Stimulated activated CD4-positive, alpha-beta T cell treated with anti-CD3 and anti-CD28 coated beads, Interleukin-1b, Interleukin-23, amount 100 ng/mL, for 24 hours (primary cell): ENCODE measurements at places on chromosomes 5 and 9.

DNA sequence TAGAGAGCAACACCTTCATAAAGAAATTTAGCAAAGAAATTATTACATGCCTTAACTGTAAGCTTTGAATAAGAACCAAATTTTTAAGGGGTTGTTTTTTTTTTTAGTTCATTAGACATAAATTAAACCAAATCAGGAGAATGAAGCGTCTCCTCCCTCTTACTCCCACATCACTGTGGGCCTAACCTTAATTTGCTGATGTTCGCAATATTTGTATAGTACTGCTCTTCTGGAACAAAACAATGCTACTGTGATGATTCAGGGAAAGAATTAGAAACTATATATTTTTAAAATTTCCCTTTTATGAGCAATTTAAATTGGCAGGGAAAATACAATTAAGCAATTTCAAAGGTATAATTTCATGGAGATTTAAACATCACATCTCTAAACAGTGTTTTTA lies 275.0 kb upstream of the C9orf72 start:
- DNase-seq: no peak

DNA sequence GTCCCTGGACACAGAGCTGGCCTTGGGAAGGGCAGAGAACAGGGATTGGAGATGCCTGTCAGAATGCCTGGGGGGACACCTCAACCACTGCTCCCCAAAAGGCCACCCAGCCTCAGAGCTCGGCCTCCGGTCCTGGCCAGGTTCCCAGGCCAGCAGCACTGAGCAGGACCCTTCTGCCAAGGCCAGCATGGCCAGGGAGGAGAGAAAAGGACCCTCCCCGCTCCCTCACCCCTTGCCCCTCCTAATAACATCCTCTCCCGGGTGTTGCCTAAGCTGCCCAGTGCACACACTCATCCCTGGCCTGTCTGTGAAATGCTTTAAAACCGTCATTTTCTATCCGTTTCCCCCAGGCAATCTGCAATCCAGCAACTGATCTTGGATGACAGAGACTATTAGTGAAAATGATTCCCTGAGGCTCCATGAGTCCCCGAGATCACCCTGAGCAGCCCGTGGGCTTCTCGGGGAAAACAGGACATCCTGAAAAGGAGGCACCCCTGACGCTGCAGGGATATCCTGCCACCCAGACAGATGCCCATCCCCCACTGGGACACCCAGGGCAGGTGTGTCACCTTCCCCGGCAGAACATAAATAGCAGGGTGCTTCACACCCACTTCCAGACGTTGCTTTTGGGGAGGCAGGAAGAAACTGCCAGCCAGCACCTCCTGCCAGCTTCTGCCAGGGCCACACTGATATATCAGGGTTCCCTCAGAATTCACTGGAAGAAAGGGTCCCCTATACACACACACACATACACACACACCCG lies 75.3 kb downstream of the ADAMTS2 start:
- no peak for DNase-seq

DNA sequence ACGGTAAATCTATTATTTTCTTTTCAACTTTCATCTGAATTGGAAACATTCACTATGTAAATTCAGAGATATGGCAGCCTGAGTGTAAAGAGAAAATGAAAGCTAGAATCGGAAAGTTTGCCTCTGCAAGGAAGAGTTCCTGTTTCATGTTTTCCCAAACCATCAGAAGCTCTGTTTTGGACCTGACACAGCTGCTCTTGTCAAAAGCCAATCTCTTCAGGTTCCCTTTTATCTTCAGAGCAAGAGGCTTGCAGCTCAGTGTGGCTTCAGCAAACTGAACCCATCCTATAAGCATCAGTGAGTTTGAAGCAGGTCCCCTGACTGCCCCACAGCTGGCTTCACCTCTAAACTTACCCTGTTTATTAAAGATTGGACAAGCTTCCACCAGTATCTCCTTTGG lies 1099.7 kb downstream of the DTWD2 start:
- no peak for DNase-seq

- DNase-seq: no peak
Measured at GRCh38 chr5:33629999-33630398, 189.2 kb downstream of the TARS1 start.

- no peak for DNase-seq
Measured at GRCh38 chr5:71738662-71739361, 19.7 kb downstream of the CARTPT start.

GRCh38 chr9:2087500-2088313 lies 72.6 kb downstream of the SMARCA2 start:
- DNase-seq: no peak

DNA sequence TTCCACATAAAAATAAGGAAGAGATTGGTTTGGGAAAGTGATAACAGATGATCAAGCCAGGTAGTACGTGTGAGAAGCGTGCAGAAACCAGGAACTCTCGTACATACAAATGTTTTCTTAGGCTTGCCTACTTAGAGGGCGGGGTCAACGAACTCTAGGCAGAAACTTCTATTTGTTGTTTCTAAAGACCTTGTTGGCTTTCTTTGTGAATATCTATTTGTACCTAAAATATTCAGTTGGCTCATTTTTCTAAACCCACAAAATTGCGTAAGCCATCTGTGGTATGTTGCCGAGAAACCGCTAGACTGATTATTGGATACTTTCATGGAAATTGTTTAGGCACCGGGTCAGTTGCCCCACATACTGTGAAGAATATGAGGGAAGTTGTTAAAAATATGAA lies 458.5 kb downstream of the MAT2B start:
- DNase-seq: no peak

DNA sequence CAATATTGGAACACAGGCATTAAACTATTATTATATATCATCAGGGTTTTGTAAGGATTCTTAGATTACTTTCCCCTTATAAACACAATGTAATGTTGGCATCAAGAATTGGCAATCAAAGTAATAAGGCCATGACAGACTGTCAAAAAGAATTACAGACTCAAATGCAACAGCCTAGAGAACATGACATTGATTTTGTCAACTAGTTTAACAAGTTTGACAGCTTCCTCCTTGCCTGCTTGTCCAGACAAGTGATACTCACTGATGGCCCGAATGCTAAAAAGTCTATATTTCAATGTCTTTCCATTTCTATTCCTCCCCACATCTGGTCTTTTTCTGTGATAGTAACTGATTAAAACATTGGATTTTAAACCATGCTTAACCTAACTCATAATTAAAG lies 6.4 kb upstream of the ANKRD31 start:
- DNase-seq: no peak

- no peak for DNase-seq
Measured at GRCh38 chr9:89720696-89721175, 115.9 kb downstream of the GADD45G start.

DNA sequence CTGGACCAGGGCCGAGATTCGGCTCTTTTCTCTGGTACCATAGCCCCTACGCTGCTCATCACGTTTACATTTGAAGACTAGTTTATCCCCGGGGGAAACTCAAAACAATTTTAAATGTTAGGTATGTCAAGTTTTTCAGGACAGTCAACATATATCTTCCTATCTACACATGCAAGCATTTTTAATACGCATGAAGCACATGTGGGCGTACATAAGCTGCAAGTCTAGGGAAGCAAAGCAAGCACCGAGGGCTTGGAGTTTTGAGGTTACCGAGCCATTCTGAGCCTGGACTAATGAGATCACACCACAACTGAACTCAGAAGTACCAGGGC lies 154.4 kb downstream of the AUH start:
- DNase-seq: no peak

- no peak for DNase-seq
Measured at GRCh38 chr5:44364097-44364496, 25.1 kb downstream of the FGF10 start.

- DNase-seq: peak; percentile 56
Measured at GRCh38 chr9:89410641-89411350, 87.1 kb downstream of the SEMA4D start.

DNA sequence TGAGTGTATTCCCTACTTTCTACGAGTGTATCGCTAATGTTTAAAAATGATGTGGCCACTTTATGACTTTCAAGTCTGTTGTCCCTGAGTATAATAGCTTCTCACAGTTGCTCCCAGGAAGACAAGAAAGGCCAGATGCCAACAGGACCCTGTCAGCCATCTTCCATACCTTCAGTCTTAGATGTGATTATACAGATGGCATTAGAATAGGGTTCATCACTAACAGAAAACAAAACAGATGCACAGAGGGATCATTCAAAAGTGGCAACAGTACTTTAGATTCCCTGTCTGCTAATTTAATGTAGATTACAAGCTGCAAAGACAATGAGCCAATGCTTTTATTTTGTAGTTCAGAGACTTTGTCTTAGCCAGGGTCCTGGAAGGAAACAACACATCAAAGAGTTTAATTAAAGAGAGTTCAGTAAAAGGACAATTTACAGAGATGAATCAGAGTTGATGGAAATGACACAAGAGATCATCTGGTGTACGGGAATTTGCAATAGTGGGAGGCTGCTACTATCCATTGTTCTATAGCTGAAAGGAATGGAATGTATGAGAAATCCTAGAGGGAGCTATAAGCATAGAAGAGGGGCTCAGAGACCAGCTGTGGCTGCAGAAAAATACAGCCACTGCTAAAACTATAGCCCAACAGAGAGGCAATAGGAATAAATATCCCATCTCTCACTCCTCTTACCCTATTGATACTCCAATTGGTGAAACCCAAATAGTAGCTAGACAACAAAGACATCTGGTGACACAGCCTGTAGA lies 393.7 kb upstream of the SMC2 start:
- DNase-seq: no peak

- DNase-seq: no peak
Measured at GRCh38 chr5:181217803-181218062, 5.3 kb upstream of the TRIM41 start.

DNA sequence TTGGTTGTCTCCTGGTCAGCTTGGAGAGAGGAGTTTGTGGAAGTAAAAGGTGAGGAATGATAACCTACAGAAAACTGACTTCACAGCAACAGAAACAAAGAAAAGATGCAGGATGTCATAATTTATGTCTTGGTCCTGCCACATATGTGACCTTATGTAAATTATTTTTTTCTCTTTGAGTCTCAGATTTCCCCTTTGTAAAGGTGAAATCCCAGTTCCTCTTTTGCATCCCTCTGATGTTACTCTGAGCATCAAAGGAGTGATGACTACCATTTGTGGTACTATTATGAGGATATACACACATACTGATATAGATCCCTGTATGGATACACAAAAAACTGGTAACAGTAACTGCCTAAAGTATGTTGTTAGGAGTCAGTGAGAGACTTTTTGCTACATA lies 1.4 kb upstream of the THG1L start:
- no peak for DNase-seq

GRCh38 chr9:18208166-18209059 lies 265.5 kb upstream of the ADAMTSL1 start:
- DNase-seq: no peak

DNA sequence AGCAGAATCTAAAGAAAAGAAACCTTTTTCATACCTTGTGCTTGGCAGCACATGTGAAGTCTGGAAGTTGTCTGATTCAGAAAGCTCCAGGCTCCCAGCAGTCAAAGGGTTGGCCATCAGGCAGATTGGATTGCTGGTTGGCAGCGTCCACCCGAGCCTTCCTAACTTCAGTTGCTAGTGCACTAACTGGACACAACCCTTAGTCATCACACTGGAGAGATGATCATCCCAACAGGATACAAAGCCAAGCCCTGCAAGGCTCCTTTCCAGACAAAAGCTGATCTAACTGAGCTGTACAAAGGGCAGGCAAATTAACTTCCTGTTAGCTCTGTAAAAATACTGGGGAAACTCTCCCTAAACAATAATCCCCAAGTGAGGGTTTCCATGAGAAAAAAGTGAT lies 185.6 kb downstream of the SNX18 start:
- DNase-seq: no peak

DNA sequence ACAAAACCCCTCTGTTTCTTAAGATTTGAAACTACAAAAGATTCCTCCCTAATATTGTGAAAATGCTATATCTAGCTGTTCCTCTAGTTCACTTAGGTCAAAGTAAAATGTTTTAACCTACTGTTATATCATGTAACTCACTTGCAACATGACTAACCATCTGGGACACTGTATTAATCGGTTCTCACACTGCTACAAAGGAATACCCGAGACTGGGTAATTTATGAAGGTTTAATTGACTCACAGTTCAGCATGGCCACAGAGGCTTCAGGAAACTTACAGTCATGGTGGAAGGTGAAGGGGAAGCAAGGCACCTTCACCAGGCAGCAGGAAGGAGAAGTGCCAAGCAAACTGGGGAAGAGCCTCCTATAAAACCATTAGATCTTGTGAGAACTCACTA lies 34.7 kb downstream of the DIMT1 start:
- no peak for DNase-seq

- no peak for DNase-seq
Measured at GRCh38 chr9:115157245-115157674, 39.3 kb upstream of the TNC start.

DNA sequence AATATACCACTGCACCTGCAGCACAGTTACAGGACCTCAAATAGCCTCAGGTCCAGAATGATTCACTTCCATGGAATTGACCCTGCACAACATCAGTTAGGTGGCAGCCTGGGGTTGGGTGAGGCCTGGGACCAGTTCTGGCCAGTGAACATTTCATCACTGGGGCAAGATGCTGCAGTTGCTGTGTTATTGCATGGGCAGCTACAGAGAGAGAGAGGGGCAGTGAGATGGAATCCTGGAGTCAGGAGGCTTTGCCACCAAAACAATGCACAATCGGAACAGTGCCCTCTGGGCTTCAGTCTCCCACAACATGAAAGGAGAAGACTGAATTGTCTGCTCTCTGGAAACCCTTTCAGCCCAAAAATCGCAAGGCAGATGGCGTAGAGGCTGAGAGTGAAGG lies 51.8 kb downstream of the SH3TC2 start:
- DNase-seq: no peak

GRCh38 chr9:131704988-131705387 lies 34.9 kb downstream of the RAPGEF1 start:
- DNase-seq: no peak

DNA sequence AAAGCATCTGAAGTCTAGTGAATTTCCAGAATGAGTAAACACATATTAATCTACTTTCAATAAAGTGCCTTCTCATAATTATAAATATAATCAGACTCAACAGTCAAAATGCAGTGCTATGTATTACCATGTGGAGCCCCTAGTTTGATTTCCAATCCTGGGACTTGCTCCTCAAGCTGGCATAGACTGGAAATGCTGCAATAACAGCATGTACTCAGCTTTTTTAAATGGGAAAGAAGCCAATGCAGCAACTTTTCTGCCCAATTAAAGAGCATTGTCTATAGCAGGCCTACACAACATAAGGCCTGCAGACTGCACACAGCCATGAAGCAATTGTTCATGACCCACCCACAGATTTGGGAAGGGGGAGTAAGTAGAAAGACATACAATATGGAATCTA lies 103.2 kb downstream of the NR2F1-AS1 start:
- DNase-seq: no peak

DNA sequence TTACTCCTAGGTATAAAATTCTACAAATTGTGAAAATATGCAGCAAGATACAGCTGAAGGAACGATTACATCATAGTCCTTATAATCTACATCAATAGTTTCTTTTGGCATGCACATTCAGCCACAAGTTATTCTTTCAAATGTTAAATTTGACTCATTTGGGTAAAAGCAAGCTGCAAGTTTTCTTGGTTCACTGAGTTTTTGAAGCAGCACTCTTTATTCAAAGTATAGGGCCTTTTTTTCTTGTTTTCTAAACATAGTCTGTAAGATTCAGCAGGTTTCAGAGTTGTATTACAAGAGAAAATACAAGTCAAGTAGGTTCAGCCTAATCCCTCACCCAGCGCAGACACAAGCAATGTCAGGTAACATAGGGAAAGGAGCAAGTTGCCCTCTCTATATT lies 981.5 kb downstream of the PTPRD start:
- DNase-seq: no peak
